Activated CD8-positive, alpha-beta memory T cell treated with anti-CD3 and anti-CD28 coated beads for 48 hours (primary cell): ENCODE measurements at places on chromosomes 7 and 10.

DNA sequence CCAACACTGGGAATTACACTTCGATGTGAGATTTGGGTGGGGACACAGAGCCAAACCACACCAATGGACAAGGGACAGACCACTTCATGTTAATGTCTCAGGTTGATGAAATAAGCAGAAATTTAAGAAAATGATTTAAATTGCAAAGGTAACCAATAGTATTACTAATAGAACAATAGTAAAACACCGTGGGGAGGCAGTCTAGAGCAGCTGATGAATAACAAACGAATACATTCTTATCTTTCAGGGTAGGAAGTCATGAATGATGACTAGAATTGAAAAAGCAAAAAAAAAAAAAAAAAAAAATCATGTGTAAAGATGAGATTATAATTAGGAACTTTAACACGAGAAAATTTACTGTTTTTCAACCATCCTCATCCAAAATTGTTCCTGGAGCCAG lies 171.9 kb upstream of the TEX47 start:
- no peak for DNase-seq

DNA sequence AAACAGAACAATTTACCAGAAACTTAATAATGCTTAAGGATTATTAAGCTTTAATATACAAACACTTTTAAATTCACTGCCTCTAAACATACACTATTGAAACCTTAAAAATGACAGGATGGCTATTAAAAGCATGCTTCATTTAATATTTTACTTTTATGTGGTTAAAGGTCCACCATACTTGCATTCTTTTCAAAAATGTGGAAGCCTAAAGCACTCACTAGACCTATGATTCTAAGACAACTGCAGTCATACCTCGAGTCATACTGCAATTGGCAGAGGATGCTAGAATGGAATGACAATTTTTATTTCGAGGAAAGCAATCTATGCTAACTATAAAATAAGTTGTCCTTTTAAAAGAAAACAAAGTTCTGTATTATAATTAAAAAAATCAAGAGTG lies 85.3 kb downstream of the PIP4K2A start:
- DNase-seq = no peak

- DNase-seq = no peak
These were observed 220.0 kb downstream of the KIF20B start for GRCh38 chr10:89921403-89921802.

- no peak for DNase-seq
These were observed 706 bp downstream of the TBATA start for GRCh38 chr10:70784471-70784870.

- DNase-seq = no peak
These were observed 486 bp downstream of the CACNA2D1 start for GRCh38 chr7:82443036-82443546.

- no peak for DNase-seq
These were observed 52.0 kb downstream of the TCAF1 start for GRCh38 chr7:143849785-143850479.

DNA sequence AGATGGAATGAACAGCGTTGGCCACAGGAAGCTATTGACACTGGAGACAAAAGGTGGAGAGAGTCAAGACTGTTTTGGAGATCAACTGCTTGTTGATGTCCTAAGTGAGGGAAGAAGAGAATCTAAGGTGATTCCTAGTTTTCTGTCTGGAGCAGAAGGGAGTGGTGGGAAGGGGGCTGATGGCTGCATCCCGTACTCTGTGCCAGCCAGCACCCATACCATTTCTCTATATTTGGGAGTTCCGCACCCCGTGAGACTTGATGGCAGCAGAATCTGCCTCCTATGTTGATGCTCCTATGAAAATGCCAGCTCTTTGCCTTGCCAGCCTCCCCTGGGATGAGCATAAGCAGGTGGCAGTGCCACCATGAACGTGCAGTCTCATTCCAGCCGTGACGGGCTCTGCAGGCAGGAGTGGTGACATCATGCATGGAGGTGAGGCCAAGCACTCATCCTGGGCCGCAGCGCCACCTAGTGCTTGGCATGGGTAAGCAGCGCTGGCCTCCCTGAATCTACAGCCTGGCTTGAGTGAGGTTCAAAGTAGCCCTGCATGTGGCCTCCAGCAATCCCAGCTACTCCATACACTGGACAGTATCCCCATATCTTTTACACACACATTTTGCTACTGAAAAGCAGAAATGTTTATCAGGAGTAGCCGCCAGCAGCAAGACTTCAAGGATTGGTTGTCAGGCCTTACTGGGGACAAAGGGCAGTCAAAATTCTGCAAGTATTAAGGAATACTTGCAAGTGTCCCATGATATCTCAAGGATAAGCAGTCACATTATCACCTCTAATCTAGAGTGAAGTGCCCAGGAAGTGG lies 43.0 kb downstream of the PODXL start:
- DNase-seq = peak; percentile 42

- no peak for DNase-seq
These were observed 11.5 kb upstream of the SP8 start for GRCh38 chr7:20798081-20798693.

DNA sequence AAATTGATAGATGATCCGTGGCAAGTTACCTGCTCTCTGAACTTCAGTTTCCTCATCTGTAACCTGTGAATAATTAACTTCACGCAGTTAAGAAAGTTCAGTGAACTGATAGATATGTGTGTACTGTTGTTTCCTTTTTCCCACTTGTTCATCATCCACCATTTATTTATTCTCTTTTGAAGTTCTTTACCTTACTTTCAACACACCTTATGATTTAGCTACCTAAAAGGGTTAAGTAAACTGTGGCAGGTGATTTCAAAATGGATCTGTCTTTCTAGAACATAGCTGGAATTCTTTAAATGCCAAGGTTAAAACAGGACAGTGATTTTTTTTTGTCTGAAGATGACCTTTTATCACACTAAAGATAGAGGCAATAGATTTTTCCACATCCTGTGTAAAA lies 27.4 kb upstream of the MALRD1 start:
- DNase-seq = no peak

DNA sequence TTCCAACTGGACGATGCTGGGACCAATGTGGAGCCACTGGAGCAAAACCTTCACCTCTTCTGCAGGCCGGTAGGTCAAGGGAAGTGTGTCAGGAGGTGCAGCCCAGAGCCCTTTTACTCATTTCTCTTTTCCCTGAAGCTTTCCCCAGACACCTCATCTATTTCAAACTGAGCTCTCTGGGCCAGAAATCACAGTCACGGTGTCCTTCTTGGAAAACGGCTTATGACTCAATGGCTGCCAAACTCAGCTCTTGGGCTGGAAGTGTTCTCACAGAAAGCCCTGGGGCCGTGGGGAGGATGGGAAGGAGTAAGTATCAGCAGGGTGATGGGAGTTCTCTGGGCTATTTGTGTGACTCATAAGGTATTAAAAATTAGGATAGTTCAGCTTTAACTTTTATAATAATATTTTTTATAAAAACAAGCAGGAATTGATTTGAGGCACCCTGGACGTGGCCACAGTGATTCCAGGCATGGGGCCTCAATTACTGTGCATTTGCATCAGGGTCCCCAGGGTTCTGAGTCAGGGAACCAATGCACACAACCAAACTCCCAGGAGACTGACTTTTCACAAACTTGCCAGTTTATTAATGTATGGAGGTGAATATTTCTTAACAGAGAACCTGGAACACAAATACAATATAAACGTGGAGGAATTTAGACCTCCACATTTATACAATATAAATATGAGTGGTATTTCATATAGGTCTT lies 187.4 kb upstream of the TMEM72 start:
- DNase-seq = no peak

- no peak for DNase-seq
These were observed 143.2 kb downstream of the SH3PXD2A start for GRCh38 chr10:103712146-103712545.

- no peak for DNase-seq
These were observed 70.1 kb upstream of the VWC2 start for GRCh38 chr7:49703337-49703736.

DNA sequence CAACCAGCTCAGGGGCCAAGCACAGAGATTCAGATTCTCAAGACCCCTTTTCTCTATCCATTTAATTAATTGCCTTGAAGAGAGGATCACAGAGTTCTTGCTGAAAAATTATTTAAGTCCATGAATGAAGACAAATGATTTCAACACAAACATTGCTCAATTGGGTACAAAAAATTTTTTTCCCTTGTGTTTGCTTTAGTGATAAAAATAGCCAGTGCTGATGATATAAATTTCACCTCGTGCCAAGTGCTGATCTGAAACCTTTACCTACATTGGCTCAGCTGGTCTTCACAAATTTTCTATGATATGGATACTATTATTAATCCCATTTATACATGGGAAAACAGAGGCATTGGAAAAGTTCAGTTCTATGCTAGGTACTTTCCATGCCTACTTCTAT lies 377.1 kb downstream of the NRG3 start:
- DNase-seq = no peak

- DNase-seq = no peak
These were observed 60.8 kb downstream of the CRTAC1 start for GRCh38 chr10:97969538-97970079.

DNA sequence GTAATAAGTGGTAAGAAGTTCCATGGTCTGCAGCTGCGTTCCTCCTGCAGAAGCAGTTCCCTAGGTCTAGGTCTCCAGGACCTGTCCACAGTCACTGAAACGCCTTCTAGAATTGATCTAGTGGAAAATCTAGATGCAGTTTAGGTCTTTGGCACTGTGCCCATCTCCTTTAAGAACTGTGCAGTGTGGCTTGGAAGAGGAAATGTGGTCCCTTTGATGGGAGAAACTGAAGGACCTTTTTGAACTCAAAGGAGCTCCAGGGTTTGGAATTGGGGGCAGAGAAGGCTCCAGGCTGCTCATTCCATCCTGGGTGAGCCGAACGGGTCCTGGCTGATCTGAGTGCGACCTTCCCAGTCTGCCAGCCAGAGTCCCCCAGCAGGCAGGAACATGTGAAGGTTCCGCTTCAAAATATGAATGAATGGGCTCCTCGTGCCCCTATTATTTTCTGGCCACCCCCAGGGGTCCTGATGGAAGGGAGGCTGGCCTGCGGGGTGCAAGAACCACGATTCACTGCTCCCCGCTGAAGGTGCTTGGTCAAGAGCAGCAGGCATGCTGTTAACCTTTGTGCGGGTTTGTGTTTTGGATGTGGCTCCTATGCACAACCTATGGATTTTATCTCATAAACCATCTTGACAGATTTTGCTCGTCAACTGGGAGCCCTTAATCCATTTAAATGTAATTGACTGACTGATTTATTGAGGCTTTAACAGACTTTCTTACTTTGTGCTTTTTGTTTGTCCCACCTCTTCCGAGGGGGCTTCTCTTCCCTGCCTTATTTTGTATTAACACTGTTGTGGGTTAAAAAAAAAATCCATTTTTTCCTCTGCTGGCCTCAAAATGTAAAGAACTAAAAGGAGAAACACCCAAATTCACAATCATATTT lies 36.7 kb downstream of the ZNF467 start:
- no peak for DNase-seq

GRCh38 chr10:17749890-17750289 lies 2.1 kb upstream of the TMEM236 start:
- no peak for DNase-seq

GRCh38 chr7:137880432-137880831 lies 33.7 kb upstream of the DGKI start:
- no peak for DNase-seq

DNA sequence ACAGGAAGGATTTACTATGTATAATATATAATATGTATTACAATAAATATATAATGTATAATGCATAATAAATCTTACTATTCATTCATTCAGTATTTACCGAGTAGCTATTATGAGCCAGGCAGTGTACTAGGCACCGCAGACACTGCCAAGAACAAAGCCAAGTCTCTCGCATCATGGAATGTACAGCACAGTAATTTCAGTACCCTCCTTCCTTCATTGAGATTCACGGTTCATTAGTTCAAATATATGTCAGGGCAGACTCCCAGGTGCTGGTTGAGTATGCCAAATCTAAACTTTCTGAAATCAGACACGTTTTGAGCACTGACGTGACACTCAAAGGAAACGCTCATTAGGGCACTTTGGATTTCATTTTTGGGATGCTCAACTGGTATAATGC lies 9.1 kb downstream of the USP6NL start:
- DNase-seq = no peak

DNA sequence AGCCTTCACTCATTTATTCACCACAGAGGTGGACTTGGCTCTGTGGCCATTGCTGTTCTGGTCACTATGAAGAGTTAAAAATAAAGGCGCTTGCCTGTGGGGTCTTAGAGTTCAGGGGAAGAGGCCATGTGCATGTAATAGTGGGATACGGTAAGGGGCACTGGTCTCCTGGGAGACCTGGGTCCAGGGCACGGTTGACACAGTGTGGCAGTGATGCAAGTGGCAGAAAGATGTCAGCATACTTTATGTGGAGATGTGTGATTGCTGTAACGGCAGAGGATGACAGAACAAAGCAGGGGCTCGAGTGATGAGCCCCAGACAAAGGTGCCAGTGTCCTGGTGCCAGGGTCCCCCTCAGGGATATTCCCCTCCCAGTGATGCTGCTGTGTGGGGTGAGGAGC lies 8.6 kb downstream of the ZSCAN25 start:
- no peak for DNase-seq

DNA sequence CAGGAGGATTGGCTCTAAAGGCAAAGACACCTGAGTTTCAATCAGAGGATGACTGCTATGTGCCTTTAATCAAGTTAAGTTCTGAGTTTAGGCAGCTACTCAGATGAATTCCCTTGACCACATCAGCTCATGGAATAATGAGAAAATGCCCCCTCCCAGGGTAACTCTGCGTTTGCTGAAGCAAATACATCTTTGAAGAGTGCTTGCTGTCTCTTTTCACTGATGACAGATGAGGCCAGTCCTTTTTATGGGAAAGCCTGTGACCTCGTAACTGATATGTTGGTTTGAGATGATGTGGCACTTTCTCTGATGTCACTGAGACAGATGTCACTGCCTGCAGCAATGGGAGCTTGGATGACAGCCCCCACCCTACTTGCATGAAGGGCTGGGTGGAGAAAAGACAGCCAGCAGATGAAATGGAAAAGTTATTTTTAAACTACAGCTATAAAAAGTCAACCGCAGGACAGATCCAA lies 43.7 kb upstream of the DGKI start:
- no peak for DNase-seq

DNA sequence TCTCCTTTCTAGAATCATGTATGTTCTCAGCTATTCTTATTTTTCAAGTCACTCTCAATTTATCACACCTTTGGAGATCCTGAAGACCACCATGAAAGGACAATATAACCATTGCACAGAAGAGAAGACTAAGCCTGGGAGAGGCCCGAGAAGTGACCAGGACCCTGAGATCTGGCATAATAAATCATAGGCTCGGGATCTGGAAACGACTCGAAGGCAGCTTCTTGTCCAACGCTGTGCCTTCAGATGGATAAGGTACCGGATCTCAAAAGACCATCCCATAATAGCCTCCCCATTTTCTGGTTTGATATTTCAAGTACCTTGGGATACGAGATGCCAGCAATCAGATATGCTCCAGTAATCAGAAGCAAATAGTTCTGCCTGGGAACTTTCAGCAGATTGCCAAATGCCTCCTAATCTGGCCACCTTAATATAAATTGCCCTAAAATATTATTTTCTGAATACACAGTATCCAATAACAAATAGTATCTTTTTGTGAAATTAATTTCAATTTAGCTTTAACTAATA lies 179.2 kb upstream of the ZMIZ1 start:
- DNase-seq = no peak

GRCh38 chr7:134901389-134902020 lies 84.8 kb upstream of the AGBL3 start:
- no peak for DNase-seq

GRCh38 chr7:129882531-129882930 lies 70.2 kb downstream of the UBE2H start:
- DNase-seq = no peak
